Activated T-helper 1 cell treated with anti-CD3 and anti-CD28 coated beads, Interleukin-2, amount 50 U/mL, for 16 hours (primary cell): ENCODE measurements at places on chromosomes 7 and 10.

DNA sequence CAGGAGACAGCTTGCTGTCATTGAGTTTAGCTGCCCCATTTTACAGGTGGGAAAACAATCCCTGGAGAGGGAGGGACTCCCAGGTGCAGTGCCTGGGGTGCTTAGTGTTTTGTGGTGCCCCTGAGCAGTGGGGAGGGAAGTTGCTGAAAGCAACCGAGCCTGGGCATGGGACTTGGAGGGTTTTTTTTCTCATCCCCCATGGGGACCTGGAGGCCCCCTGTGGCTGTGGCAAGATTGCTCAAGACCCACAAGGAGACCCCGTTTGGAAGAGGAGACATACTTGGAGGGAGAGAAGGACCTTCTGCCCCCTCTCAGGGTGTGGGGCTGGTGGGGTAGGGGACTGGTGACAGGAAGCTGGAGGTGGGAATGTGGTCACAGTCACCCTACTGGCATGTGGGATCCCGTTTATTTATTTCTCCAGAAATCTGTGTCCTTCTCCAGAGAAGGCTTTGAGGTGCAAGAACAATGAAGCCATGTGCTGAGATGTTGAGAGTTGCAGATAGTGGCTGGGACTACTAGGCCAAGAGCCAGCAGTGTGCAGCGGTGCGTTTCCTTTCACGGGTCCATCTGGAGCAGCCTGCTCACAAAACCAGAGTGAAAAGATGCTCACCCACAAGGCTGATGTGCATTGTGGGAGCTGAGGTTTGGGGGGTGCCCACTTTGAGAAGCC is 21.5 kb downstream of the ZMIZ1 start:
- DNase-seq: no peak

- no peak for DNase-seq
Observed at GRCh38 chr7:69645683-69646082, 47.4 kb downstream of the AUTS2 start.

GRCh38 chr10:36880898-36881297 is 244.5 kb upstream of the ANKRD30A start:
- DNase-seq: no peak

- no peak for DNase-seq
Observed at GRCh38 chr10:32070645-32071044, 14.4 kb upstream of the KIF5B start.

DNA sequence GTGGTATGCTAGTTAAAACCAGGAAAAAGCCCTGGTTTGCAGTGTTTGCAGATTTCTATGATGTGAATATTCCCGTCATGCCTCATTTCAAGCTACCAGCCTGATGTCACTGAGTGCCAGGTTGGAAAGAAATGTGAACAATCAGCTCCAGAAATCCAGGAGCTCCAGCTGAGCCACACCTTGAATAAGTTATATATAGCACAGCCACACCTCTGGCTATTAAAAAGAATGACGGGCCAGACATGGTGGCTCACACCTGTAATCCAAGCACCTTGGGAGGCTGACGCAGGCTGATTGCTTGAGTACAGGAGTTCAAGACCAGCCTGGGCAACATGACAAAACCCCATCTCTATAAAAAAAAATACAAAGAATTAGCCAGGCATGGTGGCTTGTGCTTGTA is 18.7 kb upstream of the SLF2 start:
- no peak for DNase-seq

- DNase-seq: no peak
Observed at GRCh38 chr7:24784277-24784676, 27.0 kb upstream of the GSDME start.

- no peak for DNase-seq
Observed at GRCh38 chr7:44768628-44769371, 20.2 kb downstream of the ZMIZ2 start.

DNA sequence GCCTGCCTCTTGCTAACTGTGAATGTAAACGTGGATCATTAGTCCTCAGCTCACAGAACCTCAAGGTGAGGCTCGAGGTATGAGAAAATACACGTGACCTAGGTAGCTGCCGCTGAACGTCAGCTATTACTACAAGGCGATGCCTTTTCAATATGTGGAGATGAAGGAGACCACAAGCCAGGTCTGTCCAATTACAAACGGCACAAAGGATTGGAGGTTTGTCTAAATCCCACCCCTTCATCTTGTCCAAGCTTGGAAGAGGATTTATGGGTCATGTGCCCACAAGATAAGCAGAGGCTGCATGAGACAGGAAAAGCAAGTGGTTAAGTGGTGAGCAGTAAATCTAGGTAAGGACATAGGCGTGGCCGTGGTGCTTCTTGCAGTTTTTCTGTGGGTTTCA is 3.4 kb downstream of the H2BK1 start:
- no peak for DNase-seq

GRCh38 chr7:121237601-121238000 is 91.2 kb upstream of the WNT16 start:
- no peak for DNase-seq

- DNase-seq: no peak
Observed at GRCh38 chr10:119602241-119603095, 5.7 kb upstream of the TIAL1 start.

- DNase-seq: no peak
Observed at GRCh38 chr10:102542800-102543418, 39.1 kb downstream of the SUFU start.

- DNase-seq: no peak
Observed at GRCh38 chr7:37216156-37216852, 232.4 kb downstream of the ELMO1 start.

DNA sequence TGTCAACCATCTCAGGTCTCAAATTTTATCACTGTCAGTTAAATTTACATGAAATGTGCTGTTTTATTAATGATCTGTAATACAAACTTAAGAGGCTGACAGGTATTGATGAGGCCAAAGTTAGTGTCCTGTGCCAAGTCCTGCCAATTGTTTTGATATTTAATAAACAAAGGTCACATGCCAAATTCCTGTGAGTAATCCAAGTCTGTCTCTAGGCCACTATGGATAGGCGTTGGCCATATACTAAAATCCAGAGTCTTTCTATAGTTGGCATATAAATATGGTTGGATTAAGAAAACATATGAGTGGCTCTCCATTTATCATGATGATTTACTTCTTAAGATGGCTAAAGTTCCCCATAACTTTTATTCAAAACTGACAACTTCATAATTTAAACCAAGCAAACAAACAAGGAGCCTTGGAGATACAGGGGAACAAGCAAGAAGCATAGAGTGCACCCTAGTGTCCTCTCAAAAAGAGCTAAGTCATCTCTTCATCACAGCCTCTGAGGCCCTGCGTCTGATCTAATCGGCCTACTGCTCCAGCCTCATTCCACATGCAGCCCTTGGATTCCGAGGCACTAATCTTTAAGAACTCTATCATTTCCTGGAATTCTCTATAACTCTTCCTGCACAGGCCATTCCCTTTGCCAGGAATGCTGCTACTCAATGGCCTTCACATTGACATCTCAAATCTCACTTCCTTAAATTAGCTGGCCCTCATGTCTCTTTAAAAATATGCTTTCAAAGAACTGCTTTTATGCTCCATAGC is 32.7 kb upstream of the NRCAM start:
- DNase-seq: no peak

DNA sequence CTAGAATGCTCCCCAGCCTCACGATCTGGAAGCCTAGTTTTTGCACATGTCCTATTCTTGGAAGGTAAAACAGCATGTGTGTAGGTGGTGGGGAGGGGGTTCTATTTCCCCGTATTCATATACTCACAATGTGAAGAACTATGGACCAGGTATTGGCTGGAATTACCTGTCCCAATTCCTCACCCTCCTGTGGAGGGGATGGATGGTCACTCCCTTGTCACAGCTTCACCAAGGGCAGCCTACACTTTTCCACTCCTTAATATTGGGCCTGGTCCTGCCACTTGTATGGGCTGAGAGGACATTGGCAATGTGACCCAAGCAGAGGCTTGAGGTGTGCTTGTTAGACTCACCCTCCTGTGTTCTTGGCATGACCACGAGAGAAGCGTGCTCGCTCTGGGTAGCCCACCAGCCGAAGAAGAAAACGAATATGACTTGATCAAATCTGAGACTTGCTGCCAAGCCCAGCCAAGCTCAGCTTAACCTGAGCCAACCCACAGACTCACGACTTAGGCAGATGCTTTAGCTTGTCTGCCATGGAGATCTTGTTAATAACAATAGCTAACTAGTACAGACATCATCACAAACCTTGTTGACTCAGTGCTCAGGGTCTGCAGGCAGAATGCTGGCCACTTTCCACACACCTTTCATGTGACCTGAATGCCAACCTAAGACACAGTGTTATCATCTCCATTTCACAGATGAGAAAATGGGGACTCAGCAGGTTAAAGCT is 17.2 kb downstream of the ZNF488 start:
- no peak for DNase-seq

DNA sequence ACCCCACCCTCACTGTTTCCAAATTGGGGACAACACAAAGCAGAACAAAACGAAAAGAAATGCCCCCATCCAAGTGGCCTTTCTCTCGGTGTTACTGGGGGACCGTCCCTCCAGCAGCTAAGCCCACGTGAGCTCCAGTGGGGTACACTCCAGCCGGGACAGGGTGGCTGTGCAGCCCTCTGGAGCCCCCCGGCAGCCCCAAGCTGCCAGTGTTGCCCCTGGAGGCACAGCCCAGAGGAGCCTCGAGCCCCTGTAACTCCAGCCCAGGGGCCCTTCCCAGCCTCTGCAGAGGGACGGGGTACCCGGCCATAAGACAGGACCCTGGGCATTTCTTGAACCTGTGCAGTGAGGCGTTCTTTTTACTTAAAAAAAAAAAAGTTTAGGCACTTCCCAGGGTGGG is 124.5 kb upstream of the KCTD7 start:
- no peak for DNase-seq

DNA sequence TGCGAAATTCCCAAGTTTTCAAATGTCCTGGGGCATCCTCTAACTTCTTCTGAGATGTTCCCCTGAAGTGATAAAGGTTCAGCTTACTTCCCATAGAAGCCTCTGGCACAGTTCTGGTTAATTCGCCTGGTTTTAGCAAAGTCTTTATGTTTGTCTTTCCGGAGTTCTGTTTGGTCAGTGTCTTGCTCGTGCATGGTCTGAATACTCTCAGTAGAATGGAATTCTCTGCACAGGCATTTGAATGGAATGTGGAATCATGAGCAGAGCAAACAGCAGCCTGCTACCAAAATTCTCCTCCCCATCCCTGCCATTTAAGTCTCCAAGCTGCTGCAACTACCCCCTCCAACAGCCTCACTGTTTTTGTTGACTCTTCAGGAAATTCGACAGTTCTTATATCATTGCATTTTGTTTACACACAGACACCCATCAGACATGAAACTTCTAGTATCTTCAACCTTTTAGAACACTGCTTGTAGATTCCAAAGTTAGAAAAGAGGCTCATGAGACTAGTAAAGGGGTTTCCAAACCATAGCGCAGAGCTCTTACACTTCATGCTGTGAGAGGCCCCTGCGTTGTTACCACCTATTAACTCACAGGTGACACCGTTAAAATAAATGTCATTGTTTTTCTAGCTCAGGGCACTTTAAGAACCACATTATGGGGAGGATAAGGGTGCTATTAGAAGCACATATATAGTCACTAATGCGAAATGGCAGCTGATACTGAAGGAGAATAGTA is 129.7 kb downstream of the PLCE1 start:
- DNase-seq: no peak

- DNase-seq: no peak
Observed at GRCh38 chr7:81956520-81956919, 186.7 kb upstream of the HGF start.

- DNase-seq: no peak
Observed at GRCh38 chr10:95260397-95260881, 30.4 kb downstream of the PDLIM1 start.

DNA sequence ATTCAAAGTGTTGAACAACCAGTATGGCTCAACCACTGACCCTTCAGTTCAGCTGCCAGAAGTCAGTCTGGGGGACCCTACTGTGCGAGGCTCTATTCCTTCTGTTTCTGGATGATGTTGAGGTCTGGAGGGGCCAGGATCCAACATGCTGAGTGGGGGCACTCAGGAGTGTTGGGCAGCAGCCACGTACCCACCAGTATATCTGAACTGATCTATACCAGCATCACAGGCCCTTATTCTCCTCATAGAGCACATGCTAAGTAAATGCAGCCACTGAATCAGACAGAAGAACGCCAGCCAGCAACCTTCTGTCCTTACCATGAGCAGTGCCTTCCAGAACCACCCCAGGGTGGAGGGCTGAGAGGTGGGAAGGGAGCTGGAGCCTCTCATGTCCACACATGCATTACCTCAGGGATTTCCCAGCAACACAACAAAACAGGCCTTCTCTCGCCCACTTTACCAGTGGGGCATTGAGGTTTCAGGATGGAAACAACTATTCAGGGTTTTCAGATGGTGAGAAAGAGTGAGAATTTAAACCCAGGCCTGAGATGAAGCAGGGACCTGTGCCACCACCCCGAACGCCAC is 6.8 kb upstream of the MSMB start:
- DNase-seq: no peak

GRCh38 chr10:87861566-87861952 is 1.8 kb downstream of the KLLN start:
- peak; percentile 4 for DNase-seq

- no peak for DNase-seq
Observed at GRCh38 chr10:53013201-53013810, 240.7 kb upstream of the MBL2 start.

- DNase-seq: no peak
Observed at GRCh38 chr7:24652251-24652939, 79.1 kb downstream of the PALS2 start.

- no peak for DNase-seq
Observed at GRCh38 chr10:121305066-121305465, 293.2 kb downstream of the FGFR2 start.

- DNase-seq: no peak
Observed at GRCh38 chr7:47303695-47304453, 278.0 kb downstream of the TNS3 start.

GRCh38 chr7:143305423-143306070 is 10.4 kb upstream of the CLCN1 start:
- DNase-seq: peak; percentile 50

GRCh38 chr10:69864321-69864720 is 62.6 kb downstream of the COL13A1 start:
- no peak for DNase-seq

- DNase-seq: no peak
Observed at GRCh38 chr7:32299133-32299702, 191.0 kb downstream of the LSM5 start.

GRCh38 chr7:23715099-23715498 is 5.1 kb downstream of the STK31 start:
- no peak for DNase-seq
